ENCODE measurements at places on chromosomes 1 and 21.

GRCh38 chr1:234957330-234958065 is 171.1 kb downstream of the TOMM20 start:
- DNase-seq, result no peak

GRCh38 chr1:17045634-17046333 is 8.0 kb downstream of the SDHB start:
- DNase-seq, result no peak

DNA sequence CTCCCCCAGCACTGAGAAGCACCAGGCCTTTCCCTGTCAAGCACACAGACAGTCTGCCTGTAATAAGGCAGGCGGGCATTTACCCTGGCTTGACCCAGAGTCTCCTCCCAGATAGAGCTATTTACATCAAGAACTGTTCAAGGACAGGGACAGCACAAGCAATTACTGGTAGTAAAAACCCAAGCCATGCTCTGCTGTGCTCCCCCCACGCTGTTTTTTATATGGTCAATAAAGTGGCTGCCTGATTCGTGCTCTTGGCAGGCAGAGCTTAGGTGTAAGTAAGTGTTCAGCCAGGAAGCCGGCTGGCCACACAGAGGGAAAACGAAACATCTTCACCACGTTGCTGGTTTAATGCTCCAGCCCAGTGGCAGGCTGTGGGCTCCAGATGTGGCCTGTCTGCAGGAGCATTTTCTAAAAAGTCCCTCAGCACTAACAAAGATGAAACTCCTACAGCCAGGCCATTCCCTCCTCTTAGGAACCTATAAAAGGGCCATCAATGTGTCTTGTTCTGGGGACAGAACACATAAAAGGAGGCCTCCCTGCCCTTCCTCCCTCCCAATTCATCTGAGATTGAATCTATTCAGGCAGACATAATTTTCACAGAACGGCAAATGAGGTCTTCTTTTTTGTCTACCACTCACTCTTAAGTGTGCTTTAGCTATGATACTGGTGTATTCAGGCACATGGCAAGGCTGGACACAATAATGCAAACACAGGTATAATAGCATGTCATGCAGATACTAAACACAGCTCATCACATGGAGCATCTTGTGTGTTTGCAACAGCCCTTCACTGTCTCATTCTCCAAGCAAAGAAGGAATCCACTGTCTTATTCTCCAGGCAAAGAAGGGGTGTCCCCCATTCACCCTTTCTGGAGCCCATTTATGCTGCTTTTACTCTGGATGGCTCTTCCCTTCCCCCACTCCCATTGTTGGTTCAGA is 378.9 kb downstream of the HHAT start:
- no peak for DNase-seq

- no peak for DNase-seq
Measured at GRCh38 chr1:206736878-206737728, 33.5 kb upstream of the IL19 start.

DNA sequence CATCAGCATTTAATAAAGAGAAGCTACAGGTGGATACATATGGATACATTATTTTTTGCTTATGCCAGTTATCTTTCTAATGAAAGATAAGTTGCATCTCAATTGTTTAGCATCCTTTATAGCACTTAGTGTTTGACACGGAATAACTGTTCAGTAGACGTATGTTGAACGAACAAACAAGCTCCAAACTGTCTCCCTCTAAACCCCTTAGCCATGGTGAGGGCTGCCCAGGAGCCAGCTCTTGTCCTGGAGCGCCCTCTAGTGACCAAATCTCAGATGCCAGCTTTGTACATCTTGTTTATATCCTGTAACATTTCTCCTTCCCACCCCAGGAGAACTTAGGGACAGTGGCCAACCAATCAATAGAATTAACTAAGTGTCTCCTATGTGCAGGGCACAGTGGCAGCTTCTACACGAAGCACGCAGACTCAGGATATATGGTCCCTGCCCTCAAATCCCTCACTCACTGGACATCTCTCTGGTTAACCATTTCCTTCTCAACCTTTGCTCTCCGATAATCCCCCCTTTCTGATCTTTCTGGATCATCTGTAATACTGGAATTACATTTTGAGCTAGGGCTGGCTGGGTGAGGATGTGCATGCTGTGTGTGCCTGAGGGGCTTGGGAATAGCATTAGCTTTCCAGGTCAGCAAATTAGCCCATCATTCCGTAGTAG is 22.9 kb downstream of the KCNA10 start:
- DNase-seq, result peak; percentile 63

DNA sequence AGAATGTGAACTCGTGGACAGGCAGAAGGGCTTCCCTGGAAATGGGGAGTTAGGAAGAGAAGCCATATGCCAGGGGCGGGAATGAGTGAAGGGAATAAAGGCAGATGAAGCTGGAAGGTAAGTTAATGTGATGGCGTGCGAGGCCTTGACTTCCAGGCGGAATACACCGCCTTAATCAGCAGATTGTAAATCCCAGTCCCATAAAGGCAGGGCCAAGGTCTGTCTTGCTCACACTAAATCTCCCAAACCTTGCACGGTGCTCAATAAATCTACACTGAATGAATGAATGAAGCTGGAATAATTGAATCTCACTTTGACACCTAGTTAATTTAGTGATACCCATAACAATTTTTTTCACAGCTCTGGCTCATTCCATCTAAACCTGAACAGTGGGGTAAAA is 16.8 kb upstream of the PRDM2 start:
- no peak for DNase-seq

GRCh38 chr1:42328916-42329496 is 6.0 kb downstream of the FOXJ3 start:
- DNase-seq, result no peak

DNA sequence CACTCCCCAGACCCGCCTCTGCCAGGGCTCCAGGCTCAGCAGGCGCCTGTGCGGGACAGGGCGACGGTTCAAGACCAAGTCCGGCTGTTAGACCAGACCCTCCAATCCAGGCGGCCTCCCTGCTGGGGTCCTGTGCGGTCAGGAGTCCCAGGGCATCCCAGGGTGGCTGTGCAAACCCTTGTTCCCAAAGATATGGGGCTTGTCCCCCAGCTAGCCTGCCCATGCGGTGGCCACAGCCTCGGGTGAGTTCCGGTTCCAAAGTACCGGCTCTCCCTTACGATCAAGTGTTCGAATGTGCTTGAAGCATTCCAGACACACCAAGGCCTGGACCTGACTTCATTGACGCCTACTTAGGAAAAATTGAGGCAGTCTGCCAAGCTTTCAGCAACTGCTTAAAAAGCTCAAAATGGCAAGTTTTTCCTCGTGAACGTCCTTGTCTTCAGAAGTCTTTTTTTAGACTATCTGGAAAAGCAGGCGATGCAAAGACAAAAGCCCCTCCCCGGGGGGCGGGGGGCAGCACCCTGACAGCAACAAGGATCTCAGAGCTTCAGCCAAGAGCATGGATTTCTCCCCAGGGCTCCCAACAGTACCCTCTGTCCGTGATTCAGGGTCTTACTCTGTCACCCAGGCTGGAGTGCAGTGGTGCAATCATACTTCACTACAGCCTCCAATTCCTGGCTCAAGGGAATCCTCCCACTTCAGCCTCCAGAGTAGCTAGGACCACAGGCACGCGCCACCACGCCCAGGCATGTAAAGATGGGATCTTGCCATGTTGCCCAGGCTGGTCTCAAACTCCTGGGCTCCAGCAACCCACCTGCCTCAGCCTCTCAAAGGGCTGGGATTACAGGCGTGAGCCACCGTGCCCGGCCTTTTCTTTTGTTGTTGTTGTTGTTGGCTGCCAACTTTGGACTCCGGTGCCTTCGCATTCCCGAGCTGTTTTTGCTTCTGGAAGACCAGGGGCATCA is 2.3 kb downstream of the FAAP20 start:
- DNase-seq, result no peak

GRCh38 chr1:79547514-79547913 is 541.0 kb upstream of the ADGRL4 start:
- no peak for DNase-seq

- DNase-seq, result no peak
Measured at GRCh38 chr1:223811634-223812101, 34.1 kb downstream of the TP53BP2 start.

- DNase-seq, result no peak
Measured at GRCh38 chr1:64038119-64038518, 165.3 kb upstream of the UBE2U start.

DNA sequence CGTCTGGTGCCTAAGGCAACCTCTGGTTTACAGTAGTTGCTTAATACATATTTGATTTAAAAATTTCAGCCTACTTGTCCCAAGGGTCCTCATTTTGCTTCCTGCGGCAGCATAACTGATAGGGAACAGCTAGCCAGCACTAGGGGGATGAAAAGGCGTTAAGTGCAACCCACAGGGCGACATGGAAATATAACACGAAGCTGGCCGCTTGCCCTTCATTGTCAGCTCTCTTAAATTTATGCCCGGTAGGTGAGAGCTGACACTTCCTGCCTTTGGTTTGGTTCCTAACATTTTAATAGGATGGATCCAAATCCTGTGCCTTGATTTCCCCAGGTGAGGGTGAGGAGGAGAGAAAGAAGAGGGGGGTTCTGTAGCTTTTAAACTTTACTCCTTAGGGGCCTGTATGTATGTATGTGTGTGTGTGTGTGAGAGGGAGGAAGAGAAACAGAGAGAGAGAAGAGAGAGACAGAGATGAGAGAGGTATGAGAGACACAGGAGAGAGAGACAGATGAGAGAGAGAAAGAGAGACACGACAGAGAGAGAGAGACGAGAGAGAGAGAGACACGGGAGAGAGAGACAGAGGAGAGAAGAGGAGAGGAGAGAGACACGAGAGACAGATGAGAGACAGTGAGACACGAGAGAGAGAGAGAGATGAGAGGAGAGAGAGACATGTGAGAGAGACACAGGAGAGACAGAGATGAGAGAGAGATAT is 938 bp upstream of the ACTN2 start:
- no peak for DNase-seq

DNA sequence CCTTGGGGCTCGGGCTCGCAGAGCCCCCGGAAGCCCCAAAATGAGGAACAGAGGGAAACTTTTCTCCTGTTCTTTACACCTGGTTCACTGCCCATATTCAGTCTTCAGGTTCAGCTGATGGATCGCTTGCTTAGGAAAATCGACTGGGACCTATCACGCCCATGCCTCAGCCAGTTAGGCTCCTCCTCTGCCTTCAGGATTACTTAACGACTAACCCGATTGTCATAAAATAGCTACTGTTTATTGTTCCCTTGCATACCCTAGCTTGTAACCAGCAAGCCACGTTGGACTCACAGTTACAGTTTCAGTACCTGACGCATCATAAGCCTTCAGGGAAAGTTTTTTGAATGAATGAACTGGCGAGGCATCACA is 692 bp downstream of the TARDBP start:
- DNase-seq, result no peak

DNA sequence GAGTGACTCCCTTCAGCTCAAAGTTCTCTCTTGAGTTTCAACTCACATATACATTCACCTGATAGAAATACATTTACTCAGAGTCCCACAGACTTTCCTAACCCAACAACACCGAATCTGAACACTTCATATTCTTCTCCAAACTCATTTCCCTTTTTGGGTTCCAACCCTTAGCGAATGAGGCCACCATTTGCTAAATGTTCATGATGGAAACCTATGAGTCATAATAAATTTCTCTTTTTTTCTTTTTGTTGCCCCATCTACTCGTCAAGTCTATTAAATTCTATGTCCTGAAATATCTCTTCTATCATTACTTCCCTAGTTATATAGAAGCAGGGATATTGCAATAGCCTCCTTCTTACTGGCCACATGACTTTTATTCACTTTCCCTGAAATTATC is 100.1 kb downstream of the HLX start:
- DNase-seq, result no peak

GRCh38 chr1:235075048-235075776 is 53.4 kb downstream of the TOMM20 start:
- peak; percentile 25 for DNase-seq

DNA sequence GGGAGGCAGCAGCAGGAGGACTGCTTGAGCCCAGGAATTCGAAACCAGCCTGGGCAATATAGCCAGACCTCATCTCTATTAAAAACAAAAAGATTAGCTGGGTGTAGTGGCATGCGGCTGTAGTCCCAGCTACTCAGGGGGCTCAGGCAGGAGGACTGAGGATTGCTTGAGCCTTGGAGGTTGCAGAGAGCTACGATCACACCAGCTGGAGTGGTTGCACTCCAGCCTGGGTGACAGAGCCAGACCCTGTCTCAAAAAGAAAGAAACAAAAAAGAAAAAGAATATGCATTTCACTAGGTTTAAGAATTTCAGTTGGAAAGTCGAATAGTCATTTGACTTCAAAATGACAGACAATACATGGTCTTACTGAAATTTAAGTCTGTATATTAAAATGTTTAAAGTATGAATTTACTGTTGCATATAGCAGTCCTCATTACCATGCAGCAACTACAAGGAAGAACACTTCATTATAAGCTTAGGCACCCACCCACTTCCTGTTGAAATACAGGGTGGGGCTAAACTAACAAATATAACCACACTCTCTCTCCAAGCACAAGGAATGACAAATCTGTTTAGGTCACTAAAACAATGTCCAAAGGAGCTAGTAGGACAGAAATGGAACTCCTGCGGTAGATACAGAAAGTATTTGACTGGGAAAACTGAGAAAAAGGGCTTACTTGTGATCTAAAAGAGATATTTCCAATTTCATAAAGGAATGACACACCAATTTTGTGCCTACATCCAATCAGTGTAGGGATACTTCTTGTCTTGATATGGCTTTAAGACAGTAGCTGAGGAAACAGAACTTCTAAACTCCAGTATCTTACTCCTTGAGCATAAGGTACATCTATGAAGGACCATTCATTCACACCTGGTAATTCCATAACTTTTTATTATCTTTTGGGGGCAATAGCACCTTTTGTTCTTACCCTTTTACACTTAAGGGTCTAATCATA is 44.1 kb downstream of the GPR3 start:
- DNase-seq, result no peak

GRCh38 chr1:74548961-74549750 is 36.7 kb upstream of the LRRC53 start:
- no peak for DNase-seq

GRCh38 chr21:45801989-45802388 is 158.5 kb downstream of the PCBP3 start:
- DNase-seq, result no peak

- DNase-seq, result no peak
Measured at GRCh38 chr1:162368451-162368850, 8.2 kb downstream of the SPATA46 start.

DNA sequence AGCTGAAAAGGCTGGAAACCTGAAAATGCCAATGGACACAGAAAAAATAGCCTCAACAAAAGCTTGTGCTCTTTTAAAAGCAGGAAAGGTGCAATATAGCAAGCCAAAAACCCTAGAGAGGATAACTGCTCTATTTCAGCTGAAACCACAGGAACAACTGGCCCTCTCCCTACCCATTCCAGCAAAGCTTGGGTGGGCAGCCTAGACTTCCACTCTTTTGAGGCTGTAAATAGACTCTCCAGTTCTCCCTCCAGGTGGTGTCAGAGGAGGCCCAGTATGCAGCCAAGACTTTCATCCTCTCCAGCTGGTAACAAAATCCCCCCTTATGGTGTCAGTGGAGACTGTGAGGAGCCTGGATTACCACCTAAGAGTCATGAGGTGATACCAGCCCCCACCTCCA is 206.9 kb upstream of the PLD5 start:
- DNase-seq, result no peak

Data from stimulated activated CD8-positive, alpha-beta memory T cell treated with anti-CD3 and anti-CD28 coated beads, Interleukin-2, amount 100 ng/mL, for 1 hour (primary cell).